Activated T-cell treated with anti-CD3 and anti-CD28 coated beads, Interleukin-2, amount 50 U/mL, for 24 hours (primary cell): ENCODE measurements at places on chromosomes 11 and 22.

- DNase-seq: no peak
Observed at GRCh38 chr22:25419247-25420113, 145.0 kb upstream of the GRK3 start.

GRCh38 chr11:69940246-69940610 lies 121.0 kb upstream of the FGF3 start:
- DNase-seq: no peak

DNA sequence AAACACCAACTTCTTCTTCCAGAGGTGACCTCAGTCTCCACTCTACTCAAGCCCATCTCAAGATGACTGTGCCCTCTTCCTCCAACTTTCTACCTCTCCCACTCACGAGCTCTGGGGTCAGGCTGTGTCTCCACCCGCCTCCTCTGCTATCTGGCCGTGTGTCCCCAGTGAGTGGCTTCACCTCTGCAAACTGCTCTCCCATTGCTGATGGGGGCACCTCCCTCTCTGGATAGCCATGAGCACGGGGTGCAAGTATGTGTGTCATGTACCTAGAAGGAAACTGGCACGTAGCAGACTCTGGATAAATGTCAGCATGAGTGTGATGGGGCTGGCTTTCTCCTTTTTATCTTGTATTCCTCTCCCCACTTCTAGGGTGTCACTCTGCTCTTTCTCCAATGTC lies 18.3 kb upstream of the RAC2 start:
- no peak for DNase-seq

DNA sequence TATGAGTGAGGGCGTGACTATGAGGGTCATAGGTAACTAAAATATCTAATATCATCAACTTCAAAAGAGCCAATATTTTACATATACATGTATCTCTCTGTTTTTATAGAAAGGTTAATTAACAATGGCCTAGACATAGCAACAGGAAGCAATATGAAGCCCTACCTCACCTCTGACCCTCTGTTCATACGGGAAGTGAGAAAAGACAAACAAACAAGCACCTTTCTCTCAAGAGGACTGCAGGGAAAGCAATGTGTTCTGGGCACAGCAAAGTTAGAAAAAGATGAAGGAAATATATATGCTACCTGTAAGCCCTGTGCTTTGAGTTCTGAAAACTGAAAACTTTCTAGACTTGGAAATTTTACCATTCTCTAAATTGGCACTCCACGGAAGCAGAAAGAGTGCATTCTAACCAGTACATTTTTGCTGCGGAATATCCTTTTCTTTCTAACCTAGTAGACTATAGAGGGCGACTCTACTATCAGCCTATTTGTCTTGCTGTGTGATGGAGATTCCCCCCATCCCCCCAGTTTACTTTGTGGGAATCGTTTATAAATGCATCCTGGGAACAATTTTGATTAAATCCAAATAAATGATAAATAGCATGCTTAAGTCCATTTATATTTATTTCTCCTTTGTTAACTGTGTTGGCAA lies 830.4 kb upstream of the FAT3 start:
- no peak for DNase-seq

DNA sequence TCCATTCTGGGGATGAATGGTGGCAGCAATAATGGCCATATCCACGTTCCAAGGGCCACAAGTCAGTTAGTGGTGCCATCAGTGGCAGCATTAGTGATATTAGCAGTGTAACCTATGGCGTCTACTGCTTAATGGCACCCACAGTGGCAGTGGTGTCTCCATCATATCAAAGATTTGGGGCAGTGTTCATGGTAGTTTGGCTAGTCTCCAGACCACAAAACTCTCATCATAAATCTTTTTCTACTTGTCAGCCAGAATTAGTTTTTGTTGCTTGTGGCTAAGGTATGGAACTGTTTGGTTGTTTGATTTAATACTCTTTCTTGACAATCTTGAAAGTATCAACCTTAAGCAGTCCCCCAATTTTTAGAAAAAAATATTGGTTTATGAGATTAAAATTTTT lies 45.1 kb upstream of the DEUP1 start:
- DNase-seq: no peak

DNA sequence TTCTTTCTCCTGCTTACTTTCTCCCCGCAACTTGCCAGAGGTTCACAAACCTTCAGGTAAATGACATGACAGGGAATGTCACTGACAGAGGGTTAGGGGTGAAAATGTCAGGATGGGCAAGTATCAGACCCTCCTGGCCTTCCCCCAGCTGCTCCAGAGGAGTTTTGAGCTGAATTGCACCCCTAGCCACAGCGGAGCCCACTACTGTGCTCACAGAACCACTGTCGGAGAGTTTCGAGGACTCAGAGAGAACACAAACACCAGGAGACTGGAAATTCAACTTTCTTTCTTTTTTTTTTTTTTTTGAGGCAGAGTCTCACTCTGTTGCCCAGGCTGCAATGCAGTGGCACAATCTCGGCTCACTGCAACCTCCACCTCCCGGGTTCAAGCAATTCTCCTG lies 21.5 kb upstream of the P2RY2 start:
- DNase-seq: no peak

GRCh38 chr11:84566671-84567070 lies 1060.5 kb downstream of the DLG2 start:
- no peak for DNase-seq

DNA sequence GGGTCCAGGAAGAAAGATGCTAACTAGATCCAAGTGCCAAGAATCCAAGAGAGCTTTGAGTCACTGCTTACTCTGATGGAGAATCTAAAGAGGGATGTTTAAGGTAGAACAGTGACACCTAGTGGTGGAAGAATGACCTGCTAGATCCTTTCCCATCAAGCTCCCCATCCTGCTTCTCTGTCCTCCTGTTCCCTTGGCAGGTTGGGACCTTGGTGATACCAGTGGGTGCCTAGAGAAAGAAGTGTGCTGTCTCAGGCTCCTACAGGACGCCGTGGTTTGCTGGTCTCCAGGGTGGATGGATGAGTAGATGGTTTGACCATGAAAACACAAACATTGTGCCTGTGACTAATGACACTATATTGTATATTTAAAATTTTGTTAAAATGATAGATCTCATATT lies 383.7 kb downstream of the TMEM135 start:
- peak; percentile 32 for DNase-seq

- DNase-seq: no peak
Observed at GRCh38 chr11:66335531-66336233, 552 bp downstream of the RIN1 start.

GRCh38 chr22:29106839-29107238 lies 34.0 kb downstream of the KREMEN1 start:
- no peak for DNase-seq

DNA sequence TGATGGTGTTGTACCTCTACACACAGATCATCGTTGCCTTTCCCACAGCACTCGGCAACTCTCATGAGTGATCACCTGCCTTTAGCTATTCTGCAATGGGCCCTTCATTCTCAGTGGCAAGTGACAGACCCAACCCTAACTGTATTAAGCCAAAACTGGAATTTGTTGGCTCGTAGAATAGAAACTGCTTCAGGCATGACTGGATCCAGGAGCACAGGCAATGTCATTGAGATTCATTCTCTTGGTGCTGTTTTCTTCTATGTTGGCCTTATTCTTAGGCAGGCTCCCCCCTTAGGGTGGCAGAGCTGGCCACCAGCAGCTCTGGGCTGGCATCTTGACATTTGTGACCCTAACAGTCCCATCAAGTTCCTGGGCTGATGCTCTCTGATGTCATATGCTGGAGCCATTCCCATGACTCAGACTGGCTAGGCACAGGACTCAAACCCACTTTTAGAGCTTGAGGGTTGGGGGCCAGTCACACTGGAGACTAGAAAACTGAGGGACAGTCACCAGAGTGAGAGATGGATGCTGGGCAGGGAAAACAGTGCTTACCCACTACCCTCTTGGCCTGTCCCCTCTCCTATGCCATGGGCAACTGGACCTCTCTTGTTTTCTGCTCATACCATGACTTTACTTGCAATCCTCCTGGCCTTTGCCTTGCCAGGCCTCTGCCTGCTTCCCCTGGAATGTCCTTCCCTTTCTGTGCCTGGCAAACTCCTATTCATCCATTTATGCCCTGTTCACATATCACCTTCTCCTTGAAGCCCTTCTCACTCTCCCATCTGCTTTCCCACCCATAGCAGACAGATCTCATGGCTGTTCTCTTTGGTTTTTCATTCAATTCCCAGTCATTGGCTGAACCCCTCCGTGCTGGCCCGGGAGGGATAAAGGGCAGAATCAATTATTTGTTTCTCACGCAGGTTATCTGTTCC lies 7.1 kb upstream of the CDC42EP2 start:
- no peak for DNase-seq
